ENCODE measurements at places on chromosomes 12 and 14.

DNA sequence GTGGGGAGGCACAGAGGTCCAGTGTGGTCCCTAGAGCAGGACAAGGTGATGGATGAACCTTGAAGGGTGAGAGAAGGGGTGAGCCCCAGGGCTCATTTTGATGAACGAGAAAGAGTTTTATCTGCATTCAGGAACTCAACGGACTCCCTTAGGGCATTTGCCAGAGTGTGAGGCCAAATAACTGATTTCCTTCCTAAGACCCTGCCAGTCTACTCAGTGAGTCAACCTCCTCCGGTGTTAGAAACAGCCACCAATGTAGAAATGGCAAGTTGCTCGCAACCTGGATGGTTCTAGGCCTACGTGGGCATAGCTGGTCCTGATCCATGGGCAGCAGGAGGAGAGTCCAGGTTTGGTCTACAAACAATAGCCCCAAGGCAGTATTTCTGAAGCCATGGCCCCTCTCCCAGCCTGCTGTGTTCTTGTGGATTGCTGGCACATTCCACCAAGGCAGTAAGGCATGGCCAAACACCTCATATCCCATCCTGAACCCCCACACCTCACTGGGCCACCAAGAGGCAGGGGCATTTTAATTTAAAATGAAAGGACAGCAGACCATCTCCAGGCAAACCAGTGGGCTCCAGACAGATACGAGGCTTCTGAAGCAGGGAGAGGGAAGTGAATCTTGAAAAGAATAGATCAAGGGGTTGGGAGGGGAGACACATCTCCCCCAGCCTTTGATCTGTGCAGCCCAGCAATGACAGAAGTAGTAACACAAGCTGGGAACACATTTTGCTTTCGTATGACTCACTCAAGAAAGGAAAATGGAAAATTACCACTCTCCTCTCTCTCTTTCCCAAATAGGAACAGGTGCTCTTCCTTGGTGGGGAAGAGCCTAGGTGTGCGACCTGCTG is 25.4 kb upstream of the TESC start:
- peaks cover 9% of the 10 kb centered on the region for H3K4me1 ChIP-seq
- no peaks in the 10 kb centered on the region for H3K36me3 ChIP-seq

DNA sequence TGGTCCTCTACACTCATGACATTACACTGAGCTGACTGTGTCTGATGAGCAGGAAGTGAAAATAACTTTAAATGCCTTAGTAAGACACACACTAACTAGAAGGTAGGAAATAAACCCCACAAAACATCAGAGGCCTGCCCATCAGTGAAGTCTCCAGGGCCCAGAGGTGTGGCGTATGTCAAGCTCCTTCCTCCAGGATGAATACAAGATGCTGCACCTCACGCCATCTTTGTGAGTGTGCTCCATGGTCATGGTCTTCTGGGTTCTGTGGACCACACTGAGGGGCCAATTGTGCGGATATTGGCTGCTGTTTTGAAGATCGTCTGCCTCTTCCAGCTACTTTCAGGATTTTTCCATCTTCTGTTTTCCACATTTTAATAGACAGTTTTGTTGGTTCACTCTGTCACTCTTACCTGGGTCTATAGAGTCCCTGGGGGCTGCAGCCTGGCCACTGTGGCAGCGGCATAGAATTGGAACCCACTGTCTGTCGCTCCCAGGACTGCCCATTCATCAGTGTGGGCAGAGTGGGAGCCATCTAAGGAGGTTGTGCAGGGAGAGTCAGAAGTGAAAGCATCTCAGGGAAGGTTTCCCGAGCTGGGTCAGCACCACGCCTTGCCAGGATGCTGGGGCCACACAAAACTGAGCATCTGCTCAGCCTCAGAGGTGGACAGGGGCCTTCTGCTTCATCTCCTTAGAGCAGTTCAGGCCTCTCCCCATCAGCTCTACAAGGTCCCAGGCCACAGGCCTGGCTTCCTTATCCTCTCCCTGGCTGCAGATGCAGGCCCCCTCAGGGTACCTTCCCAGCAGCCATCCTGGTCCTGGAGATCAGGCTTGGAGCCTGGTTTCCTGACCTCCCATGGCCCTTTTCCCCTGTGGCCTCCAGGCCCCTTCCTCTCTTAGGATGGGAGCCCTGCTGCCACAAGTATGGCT is 57.5 kb upstream of the C14orf180 start:
- H3K36me3 ChIP-seq, result no peaks in the 10 kb centered on the region
- no peak for DNase-seq
- no peaks in the 10 kb centered on the region for H3K4me1 ChIP-seq
- H3K4me3 ChIP-seq, result no peak overlapping the region

DNA sequence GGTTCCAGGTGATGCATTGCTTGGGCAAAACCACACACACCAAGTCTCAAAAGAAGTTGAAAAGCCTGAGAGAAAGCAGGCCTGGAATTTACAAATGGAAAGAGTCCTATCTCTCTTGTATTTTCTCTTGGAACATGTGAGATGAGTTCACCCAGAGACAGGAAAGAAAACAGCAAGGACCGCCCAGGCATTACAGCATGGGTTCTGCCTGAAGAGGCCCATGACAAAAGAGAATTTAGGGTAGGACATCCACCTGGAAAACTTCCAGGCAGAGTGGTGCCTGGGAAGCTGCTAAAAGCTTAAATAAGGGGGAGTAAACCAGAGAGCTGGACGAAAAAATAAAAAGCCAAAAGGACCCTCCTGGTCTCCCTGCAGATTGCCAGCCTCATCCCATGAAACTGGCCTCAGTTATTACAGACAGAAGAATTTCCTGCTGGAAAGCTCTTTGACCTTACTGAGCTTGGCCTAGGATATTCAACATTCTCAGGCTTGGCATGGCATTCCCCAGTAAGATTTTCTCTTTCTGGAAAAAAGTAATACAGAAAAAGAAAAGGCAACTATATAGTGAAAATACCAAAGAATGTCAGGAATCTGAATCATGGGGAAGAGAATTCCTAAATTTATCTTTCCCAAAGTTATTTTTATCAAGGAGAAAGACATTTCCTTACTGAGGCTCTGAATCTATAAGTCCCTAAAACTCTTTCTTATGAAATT is 121.3 kb upstream of the NUDT4 start:
- H3K4me1 ChIP-seq, result peaks cover 34% of the 10 kb centered on the region
- no peak for DNase-seq
- H3K27ac ChIP-seq, result peak overlapping the region; percentile 95
- H3K4me3 ChIP-seq, result no peak overlapping the region
- H3K36me3 ChIP-seq, result no peaks in the 10 kb centered on the region

- no peaks in the 10 kb centered on the region for H3K36me3 ChIP-seq
- H3K4me3 ChIP-seq, result peak overlapping the region; percentile 80
- no peak for DNase-seq
- H3K4me1 ChIP-seq, result peaks cover 12% of the 10 kb centered on the region
Observed at GRCh38 chr12:94649349-94650142, 811 bp downstream of the TMCC3 start.

GRCh38 chr14:24300326-24300980 is 803 bp downstream of the NOP9 start:
- peak overlapping the region; percentile 79 for H3K27ac ChIP-seq
- H3K27me3 ChIP-seq, result no peaks in the 10 kb centered on the region
- no peak for DNase-seq
- H3K36me3 ChIP-seq, result peaks cover 28% of the 10 kb centered on the region
- peaks cover 39% of the 10 kb centered on the region for H3K4me1 ChIP-seq

- peaks cover 9% of the 10 kb centered on the region for H3K4me1 ChIP-seq
- no peak overlapping the region for H3K27ac ChIP-seq
- DNase-seq, result no peak
- H3K4me3 ChIP-seq, result no peak overlapping the region
Observed at GRCh38 chr12:7806863-7807487, 17.8 kb downstream of the NANOG start.

DNA sequence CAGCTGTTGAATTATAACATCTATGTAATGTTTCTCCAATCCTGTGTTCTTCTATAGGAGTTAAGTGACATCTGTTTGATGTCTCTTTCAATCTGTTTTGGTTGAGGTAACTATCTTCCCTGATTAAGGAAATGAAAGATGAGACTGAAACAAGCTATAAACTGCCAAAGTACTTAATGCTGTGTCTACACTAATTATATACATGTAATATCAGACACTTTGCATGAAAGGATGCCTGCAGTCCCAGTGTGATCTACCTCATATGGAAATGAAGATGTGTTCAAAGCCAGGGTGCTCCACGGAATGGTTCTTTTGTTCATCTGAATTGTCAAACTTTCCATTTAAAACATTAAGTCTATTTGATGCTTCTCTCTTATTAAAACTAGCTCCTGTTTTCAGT is 958.3 kb downstream of the GALC start:
- H3K27ac ChIP-seq, result no peak overlapping the region
- no peaks in the 10 kb centered on the region for H3K36me3 ChIP-seq
- no peak for DNase-seq
- peaks cover 6% of the 10 kb centered on the region for H3K4me1 ChIP-seq

DNA sequence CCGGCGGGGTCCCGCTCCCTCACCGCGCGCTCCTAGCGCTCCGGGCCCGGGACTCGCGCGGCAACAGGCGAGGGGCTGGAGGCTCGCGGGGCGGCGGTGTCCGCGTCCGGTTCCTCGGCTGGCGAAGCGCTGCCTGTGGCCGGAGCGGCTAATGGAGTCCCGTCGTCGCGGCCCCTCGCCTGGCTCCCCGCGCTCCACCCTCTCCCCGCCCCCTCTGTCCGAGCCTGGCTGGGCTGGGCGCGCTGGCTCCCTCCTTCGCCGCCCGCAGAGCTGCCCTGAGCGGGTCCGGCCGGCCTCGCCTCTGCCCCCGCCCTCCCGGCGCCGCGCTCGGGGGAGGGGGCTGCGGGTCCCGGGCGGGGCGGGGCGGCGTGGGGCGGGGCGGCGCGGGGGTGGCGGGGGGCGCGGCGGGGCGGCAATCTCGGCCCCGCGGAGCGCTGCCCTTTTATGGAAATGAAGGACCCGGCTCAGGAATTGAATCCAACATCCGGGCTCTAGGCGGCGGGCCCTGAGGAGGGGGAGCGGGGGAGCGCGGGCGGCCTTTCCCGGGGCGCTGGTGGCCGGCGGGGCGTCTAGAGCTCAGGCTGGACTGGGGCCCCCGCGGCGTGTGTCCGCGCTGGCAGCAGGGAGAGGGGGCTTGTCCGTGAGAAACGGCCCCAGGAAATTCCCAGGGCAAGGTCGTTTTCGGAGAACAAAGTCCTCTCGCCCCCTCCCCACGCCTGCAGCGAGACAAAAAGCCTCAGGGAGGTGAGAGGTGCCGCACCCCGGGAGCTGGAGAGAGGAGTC is at the start of gene FERMT2:
TSS of gene FERMT2 (minus strand) at position 153 of the 783 bp plus-strand sequence. CDS start 482 bp downstream, outside the sequence.
- peaks cover 23% of the 10 kb centered on the region for H3K36me3 ChIP-seq
- H3K27me3 ChIP-seq, result no peaks in the 10 kb centered on the region
- H3K4me3 ChIP-seq, result peak within 1 kb of the TSS; percentile 99
- peaks cover 53% of the 10 kb centered on the region for H3K4me1 ChIP-seq
- peak; percentile 96 for DNase-seq

DNA sequence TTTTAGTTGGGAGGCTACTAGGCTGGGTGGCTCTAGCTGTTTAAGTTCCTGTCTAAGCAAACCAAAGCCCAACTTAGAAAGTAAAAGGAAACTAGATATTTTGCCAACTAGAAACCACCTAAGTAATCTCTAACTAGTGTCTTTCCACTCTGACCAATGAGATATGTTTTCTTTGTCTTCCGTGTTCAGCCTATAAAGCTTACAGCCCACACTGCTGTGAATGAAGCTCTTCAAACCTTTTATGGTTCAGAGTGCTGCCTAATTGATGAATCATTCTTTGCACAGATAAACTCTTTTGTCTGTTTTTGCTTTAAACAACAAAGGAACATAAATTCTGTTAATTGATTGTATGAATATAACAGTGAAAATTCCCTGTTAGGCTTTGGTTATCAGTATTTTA is 66.1 kb downstream of the FUT8 start:
- no peaks in the 10 kb centered on the region for H3K27me3 ChIP-seq
- H3K36me3 ChIP-seq, result no peaks in the 10 kb centered on the region
- no peak overlapping the region for H3K4me3 ChIP-seq

DNA sequence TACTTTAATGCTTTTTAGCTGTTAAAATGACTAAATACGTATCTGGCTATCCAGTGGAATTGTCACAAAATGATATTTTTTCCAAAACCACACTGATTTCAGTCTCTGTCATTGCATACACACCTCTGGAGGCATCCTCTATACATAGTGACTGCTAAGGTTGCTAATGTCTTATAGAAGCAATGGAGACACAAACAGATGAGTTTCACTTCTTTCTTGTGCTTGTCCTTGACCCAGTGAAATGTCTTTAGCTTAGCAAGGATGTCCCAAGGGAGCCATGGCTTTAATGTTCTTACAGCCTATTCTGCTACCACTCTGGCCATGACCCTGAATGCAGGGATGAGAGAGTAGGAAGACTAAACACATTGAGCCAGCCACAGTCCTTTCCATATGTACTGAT is 90.3 kb downstream of the TPH2 start:
- H3K4me1 ChIP-seq, result no peaks in the 10 kb centered on the region
- no peak for DNase-seq
- H3K27me3 ChIP-seq, result peaks cover 16% of the 10 kb centered on the region
- no peak overlapping the region for H3K4me3 ChIP-seq

- peaks cover 10% of the 10 kb centered on the region for H3K4me1 ChIP-seq
- no peak overlapping the region for H3K4me3 ChIP-seq
- H3K27ac ChIP-seq, result no peak overlapping the region
- H3K27me3 ChIP-seq, result no peaks in the 10 kb centered on the region
Observed at GRCh38 chr12:122133192-122133950, 40.6 kb downstream of the IL31 start.

Measured in chondrocyte (in vitro differentiated cells).